ENCODE measurements at places on chromosomes 2 and 18.

- no peak for DNase-seq
Measured at GRCh38 chr2:222796413-222797103, 64.3 kb upstream of the ACSL3 start.

- no peak for DNase-seq
Measured at GRCh38 chr2:113173542-113174375, at the start of gene PSD4. TSS of gene PSD4 (plus strand) at chr2:113173971. CDS start at chr2:113182457, 8,486 bp downstream.

- no peak for DNase-seq
Measured at GRCh38 chr2:49426996-49427395, 272.7 kb upstream of the FSHR start.

- DNase-seq, result no peak
Measured at GRCh38 chr2:171883275-171883893, 10.7 kb downstream of the SLC25A12 start.

DNA sequence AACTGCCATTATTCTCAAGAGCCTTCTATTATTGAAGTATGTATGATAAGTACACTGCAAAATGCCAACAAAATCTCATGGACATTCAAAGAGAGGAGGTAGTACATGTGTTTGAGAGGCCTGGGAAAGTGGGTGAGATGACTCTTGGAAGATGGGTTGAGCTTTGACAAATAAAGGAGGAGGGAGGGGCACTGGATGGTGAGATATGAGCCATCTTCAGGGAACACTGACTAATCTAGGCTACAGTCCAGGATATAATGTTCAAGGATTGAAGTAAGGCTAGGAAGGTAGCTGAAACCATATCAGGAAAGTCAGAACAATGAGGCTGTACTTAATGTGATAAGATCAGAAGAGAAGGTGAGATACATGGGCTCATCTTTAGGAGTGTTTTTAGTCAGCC lies 559.7 kb downstream of the ZEB2 start:
- no peak for DNase-seq

GRCh38 chr18:70337139-70337972 lies 48.5 kb downstream of the SOCS6 start:
- no peak for DNase-seq

GRCh38 chr2:10072656-10073480 lies 7.3 kb downstream of the CYS1 start:
- DNase-seq, result peak; percentile 88

DNA sequence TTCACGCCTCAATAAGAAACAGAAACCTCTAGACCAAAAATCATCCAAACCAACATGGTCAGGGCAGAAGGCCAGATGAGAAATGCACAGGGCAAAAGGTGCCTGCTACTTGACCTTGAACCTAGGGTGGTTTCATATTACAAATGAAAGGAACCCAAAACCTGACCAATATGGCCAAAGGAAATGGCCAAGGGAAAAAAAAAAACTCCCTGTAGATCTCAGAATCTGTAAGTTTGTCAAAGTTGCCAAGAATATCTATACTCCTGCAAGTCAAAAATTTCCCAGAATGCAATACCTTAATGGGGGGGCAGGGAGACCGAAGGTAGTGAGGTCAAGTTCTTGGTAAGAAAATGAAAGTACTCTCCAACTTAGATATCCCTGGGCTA lies 47.2 kb downstream of the HIBCH start:
- no peak for DNase-seq

GRCh38 chr18:39870591-39870990 lies 2084.4 kb upstream of the PIK3C3 start:
- DNase-seq, result no peak

DNA sequence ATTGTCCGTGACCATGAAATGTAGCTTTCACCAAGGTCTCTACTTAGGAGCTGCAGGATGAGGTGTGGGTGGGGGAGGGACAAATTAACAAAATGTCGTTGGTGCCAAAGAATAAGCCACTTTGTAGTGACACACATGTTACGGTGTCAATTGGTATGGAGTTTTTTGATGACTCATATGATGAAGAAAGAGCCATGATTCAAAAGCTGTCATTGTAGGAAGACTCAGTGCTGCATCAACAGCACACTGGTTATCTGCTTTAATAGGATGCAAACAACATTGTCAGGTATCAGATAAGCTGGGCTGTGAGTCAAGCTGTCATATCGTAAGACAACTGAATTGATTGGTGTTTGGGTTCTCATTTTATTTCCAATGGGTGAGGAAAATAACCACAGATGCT lies 36.6 kb upstream of the BOD1L2 start:
- no peak for DNase-seq

GRCh38 chr2:160415991-160416390 lies 77.6 kb downstream of the RBMS1 start:
- DNase-seq, result no peak

GRCh38 chr2:112916145-112916571 lies 5.2 kb downstream of the IL37 start:
- DNase-seq, result no peak

DNA sequence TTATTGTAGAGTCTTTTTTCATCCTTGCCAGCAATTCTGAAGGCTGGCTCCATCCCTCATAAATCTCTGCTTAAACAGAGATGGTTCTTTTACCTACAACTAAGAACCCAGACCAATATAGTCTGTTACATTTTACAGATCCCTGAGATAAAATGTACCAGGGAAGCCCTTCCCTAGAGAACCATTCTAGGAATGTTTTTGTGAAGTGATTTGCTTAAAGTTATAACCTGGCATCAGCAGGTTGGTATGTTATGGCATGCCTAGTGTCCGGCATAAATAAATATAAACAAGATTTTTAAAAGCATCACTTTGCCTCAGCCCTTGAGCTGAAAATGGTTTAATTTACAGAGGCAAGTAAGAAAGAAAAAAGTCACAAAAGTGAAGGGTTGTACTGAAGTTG lies 18.5 kb upstream of the NPAS2 start:
- no peak for DNase-seq

GRCh38 chr18:79260510-79260909 lies 135.2 kb upstream of the NFATC1 start:
- DNase-seq, result no peak

GRCh38 chr18:57772387-57772799 lies 30.7 kb downstream of the ATP8B1 start:
- DNase-seq, result no peak

- no peak for DNase-seq
Measured at GRCh38 chr2:162267996-162268395, 24.8 kb upstream of the FAP start.
